Posterior vena cava (tissue), 2 donors: ENCODE measurements at places on chromosomes 12 and 14. TPM values are rescaled to one million over a fixed set of nuclear protein-coding genes. Genes with fewer than 3 reads are reported as not detected.

The TPPP2 gene
- not detected for total RNA-seq

GRCh38 chr12:34298971-34299801, 276.9 kb downstream of the ALG10 start:
- peak; percentile 58 for DNase-seq

GRCh38 chr12:71216725-71217579, 59.2 kb upstream of the TSPAN8 start:
- no peak for DNase-seq

GRCh38 chr12:54431911-54432814, 13.1 kb upstream of the ITGA5 start:
- DNase-seq: peak; percentile 93

The KLHL33 gene
- 1.2 TPM for total RNA-seq

DNA sequence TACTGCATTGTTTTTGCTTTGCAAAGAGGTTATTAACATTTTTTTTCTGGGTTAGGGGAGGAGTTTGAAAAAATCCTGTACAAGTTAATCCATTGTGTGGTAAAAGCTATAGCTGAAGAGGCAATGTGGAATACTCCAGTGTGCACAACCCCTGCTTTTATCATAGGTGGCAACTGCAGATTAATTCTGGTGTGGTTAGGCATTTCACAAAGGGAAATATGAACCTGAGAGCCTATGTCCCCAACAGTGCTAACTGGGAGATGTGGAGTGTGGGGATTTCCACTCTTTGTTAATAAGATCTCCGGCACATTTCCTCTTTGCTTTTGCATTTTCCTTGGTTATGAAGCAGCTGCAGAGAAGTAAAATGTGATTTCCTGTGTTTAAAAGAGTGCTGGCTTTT, 33.6 kb downstream of the PRORP start:
- DNase-seq: no peak

DNA sequence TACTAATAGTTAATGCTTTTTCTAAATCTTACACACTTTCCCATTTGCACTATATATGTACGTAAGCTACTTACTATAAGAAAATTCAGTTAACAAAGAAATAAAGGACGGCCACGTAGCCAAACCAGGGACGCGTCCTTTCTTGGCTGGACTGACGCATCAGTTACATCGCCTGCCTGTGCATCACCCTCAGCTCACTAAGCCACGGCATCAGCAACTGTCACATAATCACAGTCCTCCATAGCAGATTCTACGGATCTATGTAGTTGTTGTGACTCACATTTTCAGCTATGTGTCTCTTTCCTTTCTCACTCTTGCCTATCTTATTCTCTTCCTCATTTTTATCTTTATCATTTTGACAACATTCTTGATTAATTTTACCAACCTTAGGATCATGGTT, 38.1 kb upstream of the C12orf50 start:
- DNase-seq: no peak

DNA sequence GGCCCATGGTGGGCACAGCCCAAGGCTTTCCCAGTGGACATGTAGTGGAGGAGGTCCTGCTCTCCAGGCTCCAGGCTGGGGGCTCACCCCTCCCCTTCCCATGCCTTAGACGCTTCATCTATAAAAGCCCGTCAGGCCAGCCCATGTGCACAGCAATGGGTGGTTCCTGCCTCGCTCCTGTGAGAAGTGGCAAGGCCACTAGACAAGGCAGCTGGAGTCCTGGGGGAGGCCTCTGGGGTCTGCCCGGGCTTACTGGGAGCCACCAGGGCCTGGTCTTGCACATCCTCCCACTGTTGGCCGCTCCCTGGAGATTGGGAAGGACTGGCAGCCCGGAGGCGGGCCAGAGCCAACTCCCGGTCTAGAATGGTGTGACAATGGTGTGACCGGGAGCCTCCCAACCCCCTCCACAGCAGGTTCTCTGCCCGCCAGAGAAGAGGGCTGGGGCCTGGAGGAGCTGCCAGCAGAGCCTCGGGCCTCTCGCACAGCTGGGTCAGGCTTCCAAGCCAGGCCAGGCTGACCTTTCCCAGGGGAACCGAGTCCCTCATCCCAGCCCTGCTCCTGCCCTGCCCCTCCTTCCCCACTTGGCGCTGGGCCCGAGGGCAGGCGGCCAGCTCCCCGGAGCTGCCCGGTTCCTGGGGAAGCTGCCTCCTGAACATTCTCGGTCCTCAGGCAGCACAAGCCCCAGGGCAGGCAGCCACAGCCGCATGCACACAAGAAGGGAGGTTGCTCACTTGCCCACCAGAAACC, 97.9 kb downstream of the RFLNA start:
- peak; percentile 96 for DNase-seq

The KRT2 gene
- not detected for total RNA-seq

The NR1H4 gene
- total RNA-seq: not detected

GRCh38 chr14:104746071-104746545, 6.8 kb upstream of the SIVA1 start:
- no peak for DNase-seq

GRCh38 chr12:59858508-59859170, 262.8 kb downstream of the SLC16A7 start:
- no peak for DNase-seq

The ARMH4 gene
- 8.5 TPM for total RNA-seq

The KCNC2 gene
- not detected for total RNA-seq

The KCNH3 gene
- 0.28 TPM for total RNA-seq

GRCh38 chr12:68739891-68740290, 6.1 kb upstream of the SLC35E3 start:
- DNase-seq: no peak

GRCh38 chr14:73142216-73142615, 5.9 kb downstream of the PSEN1 start:
- DNase-seq: no peak

The GNPTAB gene
- 37.0 TPM for total RNA-seq

The SLC25A47 gene
- not detected for total RNA-seq

DNA sequence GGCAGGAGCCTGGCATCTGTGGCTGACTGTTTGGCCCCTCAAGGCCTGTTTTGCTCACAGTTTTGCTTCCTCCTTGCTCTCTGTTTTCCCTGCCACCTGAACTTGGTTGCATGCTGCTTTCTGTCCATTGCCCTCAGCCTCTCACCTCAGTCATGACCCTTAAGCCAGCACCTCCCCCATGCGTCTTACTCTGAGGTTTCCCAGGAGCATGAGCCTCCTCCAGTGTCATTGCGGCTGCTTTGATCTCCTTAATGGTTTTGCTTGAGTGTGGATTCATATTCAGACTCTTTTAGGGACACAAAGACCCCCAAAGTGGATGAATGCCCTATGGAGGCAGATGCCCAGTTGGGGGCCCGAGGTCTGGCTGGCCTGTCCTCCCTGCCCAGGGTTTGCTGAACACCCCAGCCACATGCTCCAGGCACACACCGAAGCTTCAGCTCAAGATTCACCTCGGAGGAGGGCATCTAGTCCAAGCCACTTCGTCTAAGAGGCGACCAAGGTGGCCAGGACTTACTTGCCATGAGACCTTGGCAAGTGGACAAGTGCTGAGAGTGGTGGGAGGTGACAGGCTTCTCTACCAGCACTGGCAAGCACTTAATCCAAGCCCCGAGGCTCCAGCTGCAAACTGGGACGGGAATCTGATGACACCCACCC, 95.4 kb upstream of the DIO3 start:
- DNase-seq: peak; percentile 63

The NGB gene
- total RNA-seq: not detected
